ENCODE measurements at places on chromosomes 3 and 15.

- DNase-seq: no peak
Measured at GRCh38 chr3:187783098-187783497, 37.8 kb upstream of the BCL6 start.

DNA sequence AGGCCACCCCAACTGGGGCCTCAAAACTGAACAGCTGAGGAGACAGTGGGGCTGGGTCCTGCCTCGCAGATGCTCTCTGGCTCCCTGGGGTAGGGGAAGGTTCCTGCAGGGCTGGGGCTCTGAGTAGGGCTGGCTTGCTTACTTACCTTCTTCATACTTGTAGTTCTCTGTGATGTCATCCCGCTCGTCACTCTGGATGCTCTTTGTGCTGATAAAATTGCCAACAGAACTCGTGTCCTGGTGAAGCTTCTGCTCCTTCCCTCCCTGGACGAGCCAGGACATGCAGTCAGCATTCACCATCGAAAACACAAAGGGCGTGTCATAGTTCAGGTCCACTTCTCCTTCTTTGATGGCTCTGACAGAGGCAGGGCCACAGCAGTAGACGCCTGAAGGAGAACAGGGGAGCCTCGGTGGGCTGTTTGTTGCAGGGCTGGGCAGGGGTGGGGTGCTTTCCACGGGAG is 17.9 kb upstream of the EPB42 start:
- no peak for DNase-seq

- no peak for DNase-seq
Measured at GRCh38 chr3:95609411-95609810, 1205.0 kb upstream of the EPHA6 start.

DNA sequence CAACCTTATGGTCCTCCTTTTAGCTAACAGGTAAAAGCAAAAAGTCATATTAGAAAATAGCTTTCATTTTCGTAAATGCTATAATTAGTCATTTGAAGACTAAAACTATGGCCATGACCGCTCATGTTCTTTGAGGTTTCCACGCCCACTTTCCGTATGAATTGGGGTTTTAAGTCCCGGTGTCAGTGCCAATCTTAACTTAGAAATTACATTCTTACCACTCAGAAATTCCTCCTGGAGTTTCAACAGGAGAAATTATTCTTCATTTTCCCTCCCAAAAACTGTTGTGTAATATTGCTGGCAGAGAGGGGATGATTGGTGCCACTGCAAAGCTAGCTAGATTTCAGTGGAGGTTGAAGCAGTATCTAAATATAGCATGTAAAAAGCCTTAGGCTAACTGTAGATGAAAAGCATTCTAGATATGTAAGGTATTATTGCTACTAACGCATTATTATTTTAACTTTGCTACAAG is 71.0 kb upstream of the MDFIC2 start:
- no peak for DNase-seq

- no peak for DNase-seq
Measured at GRCh38 chr3:20071175-20071574, 30.9 kb downstream of the KAT2B start.

GRCh38 chr15:75713338-75713895 is 769 bp upstream of the CSPG4 start:
- no peak for DNase-seq

GRCh38 chr3:150145659-150146058 is 175.0 kb upstream of the PFN2 start:
- DNase-seq: no peak

- no peak for DNase-seq
Measured at GRCh38 chr3:153980252-153980590, 141.0 kb upstream of the ARHGEF26 start.

DNA sequence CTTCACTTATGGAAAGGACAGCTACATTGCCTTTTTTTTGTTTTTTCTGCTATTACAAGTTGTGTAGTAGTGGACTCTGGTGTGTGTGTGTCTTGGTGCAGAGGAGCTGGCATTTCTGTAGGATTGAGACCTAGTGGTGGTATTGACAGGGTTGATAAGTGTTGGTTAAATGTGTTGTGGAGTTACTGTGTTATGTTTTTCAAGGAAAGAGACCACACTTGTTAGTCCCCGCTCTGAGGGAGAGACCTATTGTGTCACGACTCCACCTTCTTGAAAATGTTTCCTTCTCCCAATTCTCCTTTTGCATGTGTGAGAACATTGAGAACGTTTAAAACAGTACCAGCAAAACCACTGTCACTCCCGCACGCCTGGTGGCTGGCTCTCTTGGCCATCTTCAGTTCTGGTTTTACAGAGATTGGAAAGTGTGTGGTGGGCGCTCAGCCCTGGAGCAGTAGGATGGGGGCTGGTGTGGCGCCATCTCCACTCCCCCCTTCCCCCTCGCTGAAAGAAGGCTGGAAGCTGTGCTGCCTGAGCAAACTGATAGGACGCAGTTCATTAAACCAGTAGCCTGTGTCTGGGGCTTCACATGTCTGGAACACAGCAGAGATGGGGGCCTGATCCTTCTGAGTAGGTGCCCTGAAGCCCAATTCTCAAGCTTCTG is 5.5 kb downstream of the KLF13 start:
- no peak for DNase-seq

DNA sequence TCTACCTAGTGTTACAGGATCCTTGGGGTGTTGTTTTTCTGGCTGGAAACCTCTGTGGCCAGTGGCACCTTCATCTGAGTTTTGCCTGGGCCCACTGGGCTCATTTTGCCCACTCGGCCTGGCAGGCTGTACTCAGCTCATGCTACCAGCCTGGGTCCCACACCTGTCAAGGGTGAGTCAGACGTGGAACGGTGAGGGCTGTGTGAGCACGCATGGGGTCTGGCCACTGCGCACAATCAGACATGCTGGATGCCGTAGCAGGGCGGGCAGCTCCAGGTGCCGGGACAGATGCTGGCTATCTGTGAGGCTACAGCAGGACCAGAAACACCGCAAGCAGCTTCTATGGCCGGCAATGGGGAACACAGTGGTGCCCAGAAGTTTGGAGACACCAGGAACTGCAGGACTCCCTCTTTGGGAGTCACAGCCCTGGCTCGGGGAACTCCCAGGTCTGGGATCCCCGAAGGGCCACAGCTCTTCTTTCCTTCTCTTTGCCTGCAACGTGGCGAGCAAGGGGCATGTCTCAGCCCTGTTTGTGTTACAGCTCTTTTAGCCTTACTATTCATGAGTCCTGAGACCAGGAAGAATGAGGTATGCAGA is 35.9 kb upstream of the DNAJC13 start:
- DNase-seq: no peak

- DNase-seq: no peak
Measured at GRCh38 chr3:163924600-163924999, 1153.7 kb downstream of the SI start.

- DNase-seq: no peak
Measured at GRCh38 chr3:60798456-60798855, 452.8 kb downstream of the FHIT start.

DNA sequence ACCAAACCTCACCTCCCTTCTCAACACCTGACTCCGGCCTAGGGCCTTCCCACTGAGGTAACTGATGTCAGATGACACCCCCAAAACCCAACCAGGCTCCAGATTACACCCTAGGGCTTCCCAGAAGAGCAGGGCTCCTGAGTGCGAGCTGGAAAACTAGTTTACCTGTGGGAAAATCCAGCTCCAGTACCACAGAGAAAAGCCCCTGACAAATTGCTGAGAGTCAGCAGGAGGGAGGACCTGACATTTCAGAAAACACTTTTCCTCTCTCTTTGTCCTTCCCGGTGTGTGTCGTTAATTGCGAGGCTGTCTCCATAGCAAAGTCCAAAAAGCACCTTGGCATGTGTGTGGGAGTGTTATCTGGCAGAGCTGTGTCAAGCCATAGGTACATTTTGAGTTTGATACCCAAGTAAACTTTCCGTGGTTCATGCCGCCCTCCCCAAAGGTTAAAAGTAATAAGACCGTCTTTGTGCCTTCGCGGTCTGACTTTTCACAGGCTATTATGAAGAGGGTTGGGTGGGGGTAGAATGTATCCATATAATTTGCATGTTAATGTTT is 79.8 kb upstream of the FNDC3B start:
- DNase-seq: no peak

GRCh38 chr15:99059010-99059981 is 45.6 kb upstream of the SYNM start:
- DNase-seq: peak; percentile 25

- DNase-seq: no peak
Measured at GRCh38 chr15:28267727-28268126, 54.3 kb downstream of the HERC2 start.

- no peak for DNase-seq
Measured at GRCh38 chr3:188421836-188422540, 268.0 kb downstream of the LPP start.

- DNase-seq: no peak
Measured at GRCh38 chr15:77459031-77459430, 38.3 kb downstream of the HMG20A start.

DNA sequence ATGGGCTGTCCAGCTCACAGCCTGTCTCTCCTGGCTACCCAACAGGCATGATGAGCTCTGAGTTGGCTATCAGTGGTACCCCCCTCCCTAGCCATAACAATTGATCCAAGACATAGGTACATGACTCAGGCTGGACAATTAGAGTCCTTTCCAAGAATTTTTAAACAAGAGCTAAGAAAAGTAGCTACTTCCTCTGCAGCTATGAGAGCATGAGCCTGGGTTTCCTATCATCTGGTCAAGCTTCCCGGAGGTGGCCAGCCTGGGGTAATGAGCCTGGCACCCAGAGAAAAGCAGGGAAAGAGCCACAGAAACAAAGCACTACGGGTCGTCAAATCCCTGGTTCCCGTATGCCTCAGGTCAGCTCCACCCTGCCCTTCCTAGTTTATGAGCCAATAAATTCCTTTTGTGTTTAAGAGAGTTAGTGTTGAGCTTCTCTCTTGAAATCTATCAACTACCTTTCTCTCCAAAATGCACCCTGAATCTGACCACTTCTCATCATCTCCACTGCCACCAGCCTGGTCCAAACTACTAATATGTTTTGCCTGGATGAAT is 2.3 kb upstream of the SLC51B start:
- DNase-seq: no peak

Measured in T-cell (primary cell).